ENCODE measurements at places on chromosomes 13 and 19. TPM values are rescaled to one million over a fixed set of nuclear protein-coding genes. Genes with fewer than 3 reads are reported as not detected.

The FPR2 gene
- 0.40 TPM for total RNA-seq

The CPAMD8 gene
- not detected for total RNA-seq

The ZNF723 gene
- total RNA-seq = not detected

The FLT1 gene
- not detected for total RNA-seq

The GPC5 gene
- total RNA-seq = 0.11 TPM

The KLK15 gene
- total RNA-seq = not detected

The ZNF529 gene
- total RNA-seq = 6.3 TPM

The ZNF599 gene
- 12.2 TPM for total RNA-seq

The CEACAM16 gene
- not detected for total RNA-seq

The LSM4 gene
- total RNA-seq = 376 TPM

The LYPD3 gene
- total RNA-seq = not detected

The CELF5 gene
- total RNA-seq = not detected

The KLK14 gene
- total RNA-seq = not detected

The ACP5 gene
- 0.34 TPM for total RNA-seq

The SLITRK5 gene
- total RNA-seq = 0.11 TPM

The KLK3 gene
- not detected for total RNA-seq

The LILRA5 gene
- not detected for total RNA-seq
